Naive B cell (primary cell): ENCODE measurements at places on chromosomes 11 and 22.

GRCh38 chr11:64898076-64898445 is 18.9 kb downstream of the ATG2A start:
- no peak for DNase-seq

DNA sequence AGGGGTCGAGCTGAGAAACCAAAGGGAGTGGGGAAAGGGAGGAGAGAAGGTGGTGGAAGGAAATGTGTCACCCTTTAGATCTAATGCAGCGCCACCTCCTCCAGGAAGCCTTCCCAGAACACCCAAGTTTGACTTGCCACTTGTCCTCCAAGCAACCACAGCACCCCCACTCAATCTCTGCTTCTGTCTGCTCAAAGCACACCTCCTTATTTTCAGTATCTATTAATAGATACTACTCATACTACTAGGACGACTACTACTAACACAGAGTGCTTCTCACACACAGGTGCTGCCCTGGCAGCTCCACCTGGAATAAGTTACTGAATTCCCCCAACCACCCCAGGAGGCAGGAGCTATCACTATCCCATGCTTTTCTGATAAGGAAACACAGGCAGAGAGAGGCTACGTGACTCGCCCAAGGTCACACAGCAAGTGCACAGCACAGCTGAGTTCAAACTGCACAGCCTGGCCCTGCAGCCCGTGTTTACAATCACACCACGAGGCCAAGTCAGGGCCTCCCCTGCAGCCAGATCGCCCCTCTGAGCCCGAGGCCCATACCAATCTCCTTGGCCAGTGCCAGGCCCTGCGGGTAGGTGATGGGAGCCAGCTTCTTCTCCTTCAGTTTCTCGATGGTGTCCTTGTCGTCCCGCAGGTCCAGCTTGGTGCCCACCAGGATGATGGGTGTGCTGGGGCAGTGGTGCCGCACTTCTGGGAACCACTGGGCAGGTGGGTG is 13.2 kb downstream of the RAC2 start:
- DNase-seq: peak; percentile 24

DNA sequence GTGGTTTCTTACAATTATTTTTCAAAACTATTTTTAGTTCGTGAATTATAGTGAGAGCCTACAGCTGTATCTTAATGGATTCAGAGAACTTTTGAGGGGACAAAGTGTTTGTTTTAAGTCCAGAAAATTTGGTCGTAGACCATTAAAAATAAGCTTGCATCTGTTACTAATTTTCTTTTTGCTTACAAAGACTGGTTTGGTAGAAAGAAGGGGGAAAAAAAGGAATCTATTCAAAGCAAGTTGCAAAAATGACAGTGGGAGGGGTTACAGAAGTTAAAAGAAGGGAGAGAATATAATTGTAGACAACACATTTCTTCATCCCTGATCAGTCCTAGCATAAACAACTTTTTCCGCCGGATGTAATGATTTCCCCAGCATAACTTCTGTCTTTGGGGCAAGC is 72.1 kb downstream of the AMOTL1 start:
- DNase-seq: no peak

GRCh38 chr11:15412054-15412453 is 297.3 kb downstream of the INSC start:
- no peak for DNase-seq

GRCh38 chr11:70763606-70764005 is 365.3 kb downstream of the CTTN start:
- no peak for DNase-seq

DNA sequence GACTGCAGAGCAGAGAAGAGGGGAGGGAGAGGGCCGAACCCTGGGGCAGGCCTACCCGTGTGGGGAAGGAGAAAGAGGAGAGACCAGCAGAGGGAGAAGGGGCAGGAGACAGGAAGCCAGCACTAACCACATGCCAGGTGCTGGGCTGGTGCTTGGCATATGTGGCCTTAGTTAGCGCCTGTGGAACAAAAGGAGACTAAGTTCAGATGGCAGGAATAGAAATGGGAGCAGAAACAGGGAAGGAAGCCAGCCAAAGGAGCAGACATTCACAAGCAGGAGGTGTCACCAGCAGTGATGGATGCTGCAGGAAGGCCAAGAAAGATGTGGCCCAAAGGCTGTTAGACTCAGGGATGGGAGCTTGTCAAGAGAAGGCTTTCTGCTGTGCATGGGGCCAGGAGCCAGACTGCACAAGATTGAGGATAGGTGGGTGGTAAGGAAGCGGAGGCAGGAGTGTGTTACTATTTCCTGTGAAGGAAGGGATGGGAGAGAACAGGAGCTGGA is 26.7 kb downstream of the TREH start:
- no peak for DNase-seq

DNA sequence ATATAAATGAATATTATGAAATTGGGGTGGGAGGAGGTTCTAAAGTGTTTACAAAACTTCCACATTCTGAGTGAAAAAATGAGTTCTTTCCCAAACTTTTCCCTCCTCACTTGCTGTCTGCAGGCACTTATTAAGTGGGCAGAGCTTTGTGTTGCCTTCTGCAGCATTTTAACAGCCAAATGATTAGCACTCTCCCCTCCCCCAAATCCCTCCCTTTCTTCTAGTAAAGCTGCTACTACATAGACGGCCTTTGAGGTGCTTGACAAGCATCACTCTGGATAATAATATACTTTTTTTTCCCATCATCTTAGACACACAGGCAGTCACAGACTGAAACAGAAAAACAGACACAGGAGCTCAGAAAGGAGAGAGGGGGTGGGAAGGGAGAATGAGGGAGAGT is 493.5 kb downstream of the DLG2 start:
- DNase-seq: no peak

DNA sequence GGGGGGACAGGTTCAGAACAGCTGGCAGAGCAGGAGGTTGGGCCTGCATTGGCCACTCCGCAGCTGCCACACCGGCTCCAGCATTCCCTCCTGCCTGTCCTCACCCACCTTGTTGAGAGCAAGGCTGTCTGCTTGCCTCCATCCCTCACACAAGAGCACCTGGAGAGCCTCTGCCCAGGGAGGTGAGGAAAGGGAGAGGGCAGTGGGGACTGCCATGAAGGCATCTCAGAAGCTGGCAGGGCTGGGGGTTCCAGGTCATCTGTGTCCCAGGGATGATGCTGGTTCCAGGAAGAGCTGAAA is 27.1 kb downstream of the RSPH14 start:
- no peak for DNase-seq

DNA sequence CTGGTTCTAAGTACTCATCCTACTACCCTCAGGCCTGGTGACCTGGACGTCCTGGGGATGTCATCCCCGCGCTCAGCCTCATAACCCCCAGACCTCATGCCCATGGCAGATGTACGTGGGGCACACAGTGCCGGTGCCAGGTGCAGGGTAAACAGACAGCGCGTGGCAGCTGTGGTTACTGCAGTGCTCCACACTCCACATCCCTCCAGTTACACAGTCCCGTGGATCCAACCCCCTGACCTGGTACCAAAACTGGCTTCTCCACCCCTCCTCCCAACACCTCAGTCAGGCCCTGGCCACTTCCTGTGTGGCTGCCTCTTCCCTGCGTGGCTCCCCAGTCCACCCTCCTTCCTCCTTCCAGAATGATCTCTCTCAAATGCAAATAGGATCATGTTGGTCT is 95.2 kb downstream of the DSCAML1 start:
- no peak for DNase-seq

GRCh38 chr11:70176940-70177689 is 26.0 kb upstream of the FADD start:
- DNase-seq: peak; percentile 18

DNA sequence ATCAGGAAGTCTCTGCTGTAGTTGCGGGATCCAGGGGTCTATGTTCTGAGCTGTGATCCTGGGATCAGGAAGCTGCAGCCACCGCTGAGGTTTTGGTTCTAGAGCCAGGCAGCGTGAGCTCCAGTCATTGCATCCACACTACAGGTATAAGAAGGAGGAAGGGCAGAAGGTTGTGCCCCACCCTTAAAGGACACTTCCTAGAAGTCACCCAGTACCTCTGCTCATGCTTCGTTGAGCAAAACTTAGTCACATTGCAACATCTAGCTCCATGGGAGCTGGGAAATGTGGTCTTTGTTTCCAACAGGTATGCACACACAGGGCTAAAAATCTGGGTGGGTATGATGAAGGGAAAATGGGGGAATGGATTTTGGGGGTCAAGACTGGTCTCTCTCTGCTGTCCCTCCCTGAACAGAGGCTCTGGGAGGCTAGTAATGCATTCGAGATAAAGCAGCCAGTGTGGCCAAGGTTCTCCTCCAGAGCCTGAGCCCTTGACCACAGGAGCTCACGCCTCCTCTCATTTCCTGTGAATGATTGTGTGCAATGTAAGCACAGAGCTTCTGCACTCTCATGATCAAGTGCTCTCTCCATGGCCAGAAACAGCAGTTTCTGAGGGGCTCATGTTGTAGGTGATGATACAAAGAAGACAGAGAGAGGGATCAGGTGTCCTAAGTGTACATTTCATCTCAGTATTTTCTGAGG is 86.8 kb upstream of the OR4B1 start:
- DNase-seq: no peak

- no peak for DNase-seq
Observed at GRCh38 chr11:77152846-77153245, 24.8 kb downstream of the MYO7A start.

- peak; percentile 58 for DNase-seq
Observed at GRCh38 chr11:9719566-9720289, 55.9 kb downstream of the SWAP70 start.

DNA sequence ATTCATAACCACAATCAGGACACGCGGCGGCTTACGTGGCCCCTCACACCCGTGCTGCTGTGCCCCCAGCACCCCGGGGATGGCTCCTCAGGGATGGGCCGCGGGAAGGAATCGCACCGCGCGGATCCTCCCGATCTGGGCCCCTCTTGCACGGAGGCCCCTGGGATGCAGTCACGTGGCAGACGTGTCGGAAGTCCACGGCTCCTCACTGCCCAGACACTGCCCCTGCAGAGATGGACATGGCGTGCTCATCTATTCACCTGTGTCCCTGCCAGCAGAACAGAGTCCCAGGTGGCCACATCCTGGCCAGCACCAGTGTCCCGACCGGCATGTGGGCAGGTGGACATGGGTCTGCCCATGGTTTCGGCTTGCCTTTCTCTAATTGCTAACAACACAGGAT is 12.8 kb downstream of the MOB2 start:
- no peak for DNase-seq

DNA sequence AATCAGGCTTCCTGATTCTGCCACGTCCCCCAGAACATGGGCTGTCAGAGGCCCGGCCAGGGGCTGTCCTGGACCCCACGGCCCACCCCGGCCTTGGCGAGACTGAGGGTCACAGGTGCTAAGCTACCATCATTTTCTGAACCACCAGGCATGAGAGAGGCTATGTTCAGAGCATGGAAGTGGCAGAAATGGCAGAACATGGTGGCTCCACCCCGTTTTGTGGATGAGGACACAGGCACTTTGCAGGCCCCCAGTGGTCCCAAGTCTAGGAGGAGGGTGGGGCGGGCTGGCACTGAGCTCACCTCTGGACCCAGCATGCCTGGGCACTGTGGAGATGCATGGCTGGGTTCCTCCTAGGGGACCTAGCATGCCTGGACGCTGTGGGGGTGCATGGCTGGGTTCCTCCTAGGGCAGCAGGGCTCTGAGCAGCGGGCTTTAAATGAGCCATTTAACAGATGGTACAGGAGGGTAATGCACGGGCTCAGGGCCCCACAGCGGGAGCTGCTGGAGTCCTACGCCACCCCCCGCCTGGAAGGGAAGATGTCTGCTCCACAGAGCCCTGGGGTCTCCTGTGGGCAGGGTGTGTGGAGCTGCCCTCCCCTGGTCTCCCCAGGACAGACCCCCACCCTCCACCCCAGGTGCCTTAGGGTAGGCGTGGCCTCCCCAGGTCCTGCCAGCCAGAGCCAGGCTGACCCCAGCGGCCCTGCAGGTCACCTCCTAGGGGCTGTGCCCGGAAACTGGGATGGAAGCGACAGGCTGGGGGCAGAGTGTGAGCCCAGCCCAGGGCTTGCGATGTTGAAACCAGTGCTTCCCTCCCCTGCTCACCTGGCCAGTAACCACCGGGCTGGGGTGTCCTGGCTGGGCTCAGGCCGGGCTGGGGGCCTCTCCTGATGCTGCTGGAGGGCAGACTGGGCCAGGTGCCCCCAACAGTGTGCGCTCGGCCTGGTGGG is 6.1 kb upstream of the MUC5AC start:
- no peak for DNase-seq

DNA sequence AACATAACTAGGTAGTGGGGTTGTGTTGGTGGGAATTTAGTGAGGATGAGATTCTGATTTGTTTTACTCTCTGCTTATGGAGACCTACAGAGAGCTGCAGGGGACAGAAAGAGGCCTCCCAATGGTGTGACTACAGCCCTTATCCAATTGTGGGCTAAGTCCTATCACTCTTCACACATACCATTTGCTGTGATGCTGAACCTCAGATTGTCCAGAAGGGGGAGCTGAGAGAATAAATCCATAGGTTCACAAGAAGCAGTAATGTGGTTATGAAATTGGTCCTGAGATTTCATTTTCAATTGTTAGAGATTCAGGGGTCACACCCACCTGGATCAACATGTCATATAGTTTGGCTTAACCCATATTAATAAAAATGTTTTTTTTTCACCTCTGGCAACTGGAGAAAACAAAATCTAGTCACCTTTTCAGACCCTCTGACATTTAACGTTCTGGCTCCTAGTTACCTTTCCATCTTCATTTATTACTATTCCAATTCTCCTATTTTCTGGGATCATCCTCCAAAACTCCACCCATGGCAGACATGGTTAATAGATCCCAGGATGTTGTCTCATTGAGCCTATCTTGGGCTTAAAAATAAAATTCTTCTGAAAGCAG is 53.3 kb upstream of the PTPN5 start:
- no peak for DNase-seq

- no peak for DNase-seq
Observed at GRCh38 chr11:119693253-119693815, 35.7 kb downstream of the NECTIN1 start.

DNA sequence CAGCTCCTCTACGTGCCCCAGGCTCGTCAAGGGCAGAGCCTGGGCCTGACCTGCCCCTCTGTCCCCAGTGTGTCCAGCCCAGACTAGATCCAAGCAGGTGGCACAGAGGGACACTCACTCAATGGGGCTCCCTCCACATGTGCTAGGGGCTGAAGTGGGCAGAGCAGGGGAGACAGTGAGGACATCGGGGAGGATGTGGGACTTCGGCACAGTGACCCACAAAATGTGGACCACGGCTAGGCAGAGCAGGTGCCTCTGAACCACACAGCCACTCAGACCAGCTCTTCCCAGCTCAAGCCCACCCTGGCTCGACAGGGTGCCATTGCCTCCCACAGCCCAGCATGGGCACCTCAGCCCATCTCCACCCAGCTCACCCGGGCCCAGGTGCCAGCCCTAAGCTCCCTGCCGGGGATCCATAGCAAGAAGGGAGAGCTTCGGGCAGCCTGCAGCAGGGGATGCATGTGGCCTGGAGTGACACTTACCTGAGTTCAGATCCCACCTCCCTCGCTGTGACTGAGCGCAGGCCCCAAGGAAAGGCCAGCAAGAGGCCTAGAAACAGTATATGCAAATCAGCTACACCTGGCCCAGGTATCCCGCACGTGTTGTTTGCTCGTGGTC is 46.9 kb upstream of the RTL6 start:
- DNase-seq: no peak
